ENCODE measurements at places on chromosomes 5 and 9. TPM values are rescaled to one million over a fixed set of nuclear protein-coding genes. Genes with fewer than 3 reads are reported as not detected.

DNA sequence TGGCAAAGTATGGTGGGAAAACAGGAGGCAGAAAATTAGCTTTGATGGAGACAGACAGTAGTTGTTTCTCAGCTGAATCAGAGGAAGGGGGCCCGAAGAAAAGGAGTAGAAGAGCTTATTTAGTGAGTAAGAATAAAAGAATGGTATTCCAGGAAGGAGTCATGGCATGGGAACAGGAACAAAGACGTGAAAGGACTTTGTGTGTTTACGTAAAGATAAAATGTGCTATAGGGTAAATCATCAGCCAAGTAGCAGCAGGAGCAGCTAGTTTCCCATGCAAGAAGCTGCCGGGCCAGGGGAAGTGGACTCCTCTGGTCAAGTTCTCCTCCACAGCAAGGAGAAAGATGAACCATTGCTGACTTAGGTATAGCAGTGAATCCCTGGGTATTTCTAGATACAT, 454.5 kb downstream of the HINT1 start:
- no peaks in the 10 kb centered on the region for H3K4me1 ChIP-seq
- H3K4me3 ChIP-seq: no peak overlapping the region
- DNase-seq: no peak

The DMRT3 gene
- total RNA-seq: not detected

The ECSCR gene
- total RNA-seq: 35.6 TPM

DNA sequence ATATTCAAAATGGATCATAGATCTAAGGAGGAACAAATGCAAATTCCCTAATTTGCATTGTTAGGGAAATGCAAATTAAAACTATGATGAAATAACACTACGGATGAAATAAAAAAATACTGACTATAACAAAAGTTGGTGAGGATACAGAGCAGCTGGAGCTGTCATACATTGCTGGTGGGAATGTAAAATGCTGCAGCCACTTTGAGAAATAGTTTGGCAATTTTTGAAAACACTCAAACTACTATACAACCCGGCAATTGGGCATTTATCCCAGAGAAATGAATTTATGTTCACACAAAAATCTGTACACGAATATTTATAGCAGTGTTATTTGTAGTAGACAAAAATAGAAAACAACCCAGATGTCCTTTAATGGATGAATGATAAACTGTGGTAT, 22.5 kb downstream of the C5orf47 start:
- H3K27me3 ChIP-seq: no peaks in the 10 kb centered on the region
- H3K4me3 ChIP-seq: no peak overlapping the region
- H3K27ac ChIP-seq: no peak overlapping the region

GRCh38 chr5:143642791-143643190, 169.2 kb upstream of the HMHB1 start:
- no peak overlapping the region for H3K27ac ChIP-seq
- H3K36me3 ChIP-seq: no peaks in the 10 kb centered on the region
- DNase-seq: no peak
- no peaks in the 10 kb centered on the region for H3K27me3 ChIP-seq

DNA sequence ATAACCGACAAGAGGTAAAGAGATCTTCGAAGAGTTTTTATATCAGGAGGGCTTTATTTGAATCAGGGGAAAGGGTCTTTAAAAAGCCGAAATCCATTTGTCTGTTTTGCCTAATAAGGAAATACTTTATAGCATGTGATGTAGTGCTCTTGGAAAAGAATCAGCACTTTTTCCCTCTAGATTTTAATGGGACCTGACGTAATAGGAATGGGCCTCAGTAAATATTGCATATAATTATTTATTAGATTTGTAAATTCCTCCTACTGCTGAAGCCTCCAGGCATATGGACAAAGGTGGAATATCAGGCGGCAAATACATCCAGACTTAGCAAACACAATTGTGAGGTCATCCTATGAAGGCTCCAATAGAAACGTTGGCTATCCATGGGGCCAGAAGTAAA, 50.9 kb downstream of the ACTBL2 start:
- peaks cover 44% of the 10 kb centered on the region for H3K4me1 ChIP-seq
- H3K27ac ChIP-seq: no peak overlapping the region
- no peaks in the 10 kb centered on the region for H3K27me3 ChIP-seq
- no peak overlapping the region for H3K4me3 ChIP-seq
- no peak for DNase-seq
- H3K36me3 ChIP-seq: no peaks in the 10 kb centered on the region

DNA sequence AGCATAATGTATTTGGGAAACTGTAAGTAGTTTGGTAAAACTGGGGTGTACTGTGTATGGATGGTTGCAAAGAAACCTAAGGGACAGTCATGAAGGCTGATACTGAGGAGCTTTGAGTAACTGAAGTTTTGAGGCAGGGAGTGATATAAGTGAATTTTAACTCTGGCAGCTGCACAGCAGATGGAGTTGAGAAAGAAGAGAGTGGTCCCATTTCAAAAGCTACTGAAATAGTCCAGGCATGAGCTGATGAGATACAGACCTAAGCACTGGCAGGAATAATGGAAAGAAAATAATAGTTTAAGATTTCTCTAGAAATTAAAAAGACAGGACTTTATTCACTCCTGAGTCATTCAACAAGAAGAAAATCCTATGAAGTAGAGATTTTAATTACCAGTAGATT, 232.0 kb downstream of the CHSY3 start:
- DNase-seq: no peak
- no peaks in the 10 kb centered on the region for H3K36me3 ChIP-seq
- no peak overlapping the region for H3K4me3 ChIP-seq
- H3K27me3 ChIP-seq: no peaks in the 10 kb centered on the region

GRCh38 chr5:17737092-17737491, 102.8 kb downstream of the TAF11L14 start:
- no peak for DNase-seq
- H3K4me3 ChIP-seq: no peak overlapping the region
- H3K27me3 ChIP-seq: no peaks in the 10 kb centered on the region
- H3K36me3 ChIP-seq: no peaks in the 10 kb centered on the region
- no peak overlapping the region for H3K27ac ChIP-seq

DNA sequence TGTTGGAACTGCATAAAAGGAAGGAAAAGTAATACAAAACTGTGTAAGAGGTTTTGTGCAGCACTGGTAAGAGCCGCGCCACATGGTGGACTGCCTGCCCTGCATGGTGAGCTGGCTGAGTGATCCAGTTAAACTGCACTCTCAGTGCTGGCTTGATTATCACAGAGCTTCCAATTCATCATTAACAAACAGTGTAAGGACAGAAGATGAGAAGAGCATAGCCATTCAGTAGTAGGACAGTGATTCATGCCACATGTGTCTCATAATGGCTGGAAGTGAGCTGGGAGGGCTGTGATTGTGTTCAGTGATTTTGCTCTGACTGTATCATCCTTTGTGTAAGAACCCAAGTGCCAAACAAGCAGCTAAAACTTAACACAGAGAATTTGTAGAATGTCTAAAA, 14.1 kb downstream of the ASPN start:
- H3K27me3 ChIP-seq: no peaks in the 10 kb centered on the region
- peaks cover 9% of the 10 kb centered on the region for H3K36me3 ChIP-seq
- H3K4me1 ChIP-seq: peaks cover 45% of the 10 kb centered on the region
- H3K4me3 ChIP-seq: no peak overlapping the region
- no peak for DNase-seq

- no peak overlapping the region for H3K27ac ChIP-seq
- DNase-seq: no peak
- H3K4me3 ChIP-seq: no peak overlapping the region
- H3K4me1 ChIP-seq: no peaks in the 10 kb centered on the region
- no peaks in the 10 kb centered on the region for H3K27me3 ChIP-seq
- H3K36me3 ChIP-seq: no peaks in the 10 kb centered on the region
These were observed 288.3 kb upstream of the CDH18 start for GRCh38 chr5:20276061-20276958.

DNA sequence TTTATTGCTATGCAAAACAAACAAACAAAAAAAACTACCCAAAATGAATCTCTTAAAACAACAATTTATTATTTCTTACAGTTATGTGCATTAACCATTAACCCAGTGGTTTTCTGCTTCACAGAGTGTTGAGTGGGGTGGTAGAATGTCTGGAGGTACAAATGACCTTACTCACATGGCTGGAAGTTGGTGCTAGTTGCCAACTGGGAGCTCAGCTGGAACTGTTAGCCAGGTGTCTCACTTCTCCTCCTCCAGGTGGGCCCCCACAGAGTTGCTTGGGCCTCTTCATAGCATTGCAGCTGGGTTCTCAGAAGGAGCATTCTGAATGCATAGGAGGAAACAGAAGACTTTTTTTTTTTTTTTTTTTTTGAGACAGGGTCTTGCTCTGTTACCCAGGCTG, 10.5 kb upstream of the B4GALT1 start:
- H3K4me3 ChIP-seq: no peak overlapping the region
- no peaks in the 10 kb centered on the region for H3K27me3 ChIP-seq
- no peak overlapping the region for H3K27ac ChIP-seq
- peaks cover 35% of the 10 kb centered on the region for H3K4me1 ChIP-seq
- no peaks in the 10 kb centered on the region for H3K36me3 ChIP-seq
- DNase-seq: no peak

GRCh38 chr5:109062664-109063063, 315.0 kb downstream of the FER start:
- no peak for DNase-seq
- H3K4me1 ChIP-seq: peaks cover 9% of the 10 kb centered on the region

DNA sequence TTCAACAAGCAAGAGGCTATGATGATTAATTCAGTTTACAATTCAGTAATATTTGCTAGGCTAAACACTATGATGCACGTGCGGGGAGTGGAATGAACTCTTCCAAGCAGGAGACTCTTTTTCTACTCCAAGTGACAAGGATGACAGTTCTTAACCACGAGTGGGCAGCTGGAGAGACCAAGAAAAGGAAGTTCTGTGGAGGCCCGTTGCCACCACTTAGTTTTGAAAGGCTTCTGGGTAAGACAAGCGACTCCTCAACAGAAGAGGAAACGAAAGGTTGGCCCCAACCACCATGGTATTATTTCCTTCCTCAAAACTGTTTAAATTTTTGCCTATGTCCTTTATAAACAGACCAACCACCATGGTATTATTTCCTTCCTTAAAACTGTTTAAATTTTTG, 2.8 kb downstream of the DCAF12 start:
- no peak for DNase-seq
- H3K4me3 ChIP-seq: no peak overlapping the region

DNA sequence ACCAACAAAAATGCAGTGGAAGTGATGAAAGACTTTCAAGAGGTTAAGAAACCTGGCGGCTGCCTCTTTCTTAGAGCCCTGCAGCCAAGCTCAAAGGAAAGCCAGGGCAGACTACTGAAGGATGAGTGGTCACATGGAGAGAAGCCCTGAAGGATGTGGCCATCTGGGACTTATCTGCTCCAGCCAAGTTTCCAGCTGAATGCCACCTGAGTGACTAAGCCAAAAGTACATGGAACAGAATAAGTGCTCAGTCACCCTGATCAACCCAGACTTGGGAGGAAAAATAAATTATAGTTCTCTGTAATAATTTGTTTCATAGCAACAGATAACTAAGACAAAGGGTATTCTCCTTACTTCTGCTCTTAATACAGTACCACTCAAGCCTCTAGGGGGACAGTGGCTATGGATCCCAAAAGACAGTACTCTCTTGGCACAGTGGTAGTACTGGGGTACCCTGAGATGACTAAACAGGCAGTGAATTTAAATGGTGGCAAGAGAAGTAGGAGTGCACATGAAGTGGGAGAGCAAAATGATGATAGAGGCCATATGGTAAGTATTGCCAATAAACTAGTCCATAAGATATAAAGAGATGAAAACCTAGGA, 182.3 kb downstream of the ELAVL2 start:
- DNase-seq: no peak
- no peaks in the 10 kb centered on the region for H3K27me3 ChIP-seq
- H3K4me1 ChIP-seq: no peaks in the 10 kb centered on the region
- no peak overlapping the region for H3K27ac ChIP-seq
- no peaks in the 10 kb centered on the region for H3K36me3 ChIP-seq

DNA sequence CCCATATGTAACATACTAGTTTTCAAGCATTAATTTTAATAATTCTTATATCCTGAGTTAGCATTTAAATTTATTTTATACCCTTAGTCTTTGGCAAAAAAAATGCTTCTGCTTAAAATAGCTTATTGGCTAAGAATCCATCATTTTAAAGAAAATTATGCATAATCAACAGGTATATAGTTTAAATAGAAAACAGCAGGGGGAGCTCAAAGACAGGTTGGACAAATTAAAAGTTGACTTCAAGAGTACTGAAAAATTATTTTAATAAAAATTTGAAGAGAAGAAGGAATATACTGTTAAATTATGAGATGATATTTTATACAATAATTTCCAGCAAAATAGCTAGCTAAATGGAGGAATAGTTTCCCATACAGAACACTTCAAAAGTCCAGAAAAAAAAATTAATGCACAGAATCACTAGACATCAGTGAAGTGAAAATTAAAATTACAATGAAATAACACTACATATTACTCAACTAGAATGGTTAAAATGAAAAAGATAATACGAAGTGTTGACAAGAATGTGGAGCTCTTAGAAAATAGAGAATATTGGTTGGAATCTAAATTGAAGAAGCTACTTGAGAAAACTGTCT, 387.1 kb downstream of the PDE4D start:
- no peaks in the 10 kb centered on the region for H3K27me3 ChIP-seq
- H3K36me3 ChIP-seq: no peaks in the 10 kb centered on the region
- no peaks in the 10 kb centered on the region for H3K4me1 ChIP-seq
- no peak overlapping the region for H3K27ac ChIP-seq
- no peak for DNase-seq
- no peak overlapping the region for H3K4me3 ChIP-seq

DNA sequence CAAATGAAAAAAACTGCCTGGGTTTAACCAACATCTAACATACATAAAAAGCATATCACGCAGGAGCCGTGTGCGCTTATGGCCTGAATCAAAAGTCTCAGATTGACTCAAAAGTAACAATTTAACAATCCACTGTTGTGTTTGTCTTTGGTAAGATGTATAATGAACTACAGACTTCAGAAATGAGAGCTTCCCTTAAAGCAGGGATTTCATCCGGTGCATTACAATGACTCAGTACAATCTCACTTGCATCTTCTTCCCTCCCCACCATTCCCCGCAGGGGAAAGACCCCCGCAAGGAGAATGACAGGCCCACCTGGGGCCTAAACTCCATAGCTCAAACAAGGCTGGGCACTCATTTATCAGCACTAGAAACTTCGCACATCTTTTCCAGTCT, 1.4 kb downstream of the ZFR start:
- H3K27me3 ChIP-seq: no peaks in the 10 kb centered on the region
- H3K4me1 ChIP-seq: peaks cover 18% of the 10 kb centered on the region
- no peaks in the 10 kb centered on the region for H3K36me3 ChIP-seq
- peak overlapping the region; percentile 95 for H3K27ac ChIP-seq
- peak overlapping the region; percentile 98 for H3K4me3 ChIP-seq

- H3K27ac ChIP-seq: no peak overlapping the region
- DNase-seq: no peak
- no peak overlapping the region for H3K4me3 ChIP-seq
- H3K27me3 ChIP-seq: no peaks in the 10 kb centered on the region
These were observed 18.2 kb upstream of the IL7R start for GRCh38 chr5:35838370-35839042.

DNA sequence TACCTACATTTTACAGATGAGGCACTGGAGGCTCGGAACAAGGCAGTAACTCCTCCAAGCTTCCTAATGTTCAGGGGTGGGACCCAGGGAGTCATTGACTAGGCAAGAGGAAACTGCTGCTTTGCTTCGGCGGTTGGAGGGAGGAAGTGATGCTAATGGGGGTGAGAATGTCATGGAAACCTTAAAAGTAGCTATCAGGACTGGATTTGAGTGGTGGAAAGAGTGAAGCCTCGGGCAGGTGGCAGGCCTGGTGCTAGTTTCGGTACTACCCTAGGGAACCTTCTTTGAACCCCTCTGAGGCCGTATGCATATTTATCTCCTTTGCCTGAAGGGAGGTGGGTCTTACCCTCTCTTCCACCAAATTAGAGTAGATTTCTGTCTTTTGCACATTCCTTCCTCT, 1.6 kb downstream of the BSPRY start:
- H3K36me3 ChIP-seq: no peaks in the 10 kb centered on the region
- H3K4me3 ChIP-seq: no peak overlapping the region
- H3K4me1 ChIP-seq: peaks cover 13% of the 10 kb centered on the region
- no peak overlapping the region for H3K27ac ChIP-seq

All from thoracic aorta (tissue), 2 donors.